ENCODE measurements at places on chromosomes 2 and 18. TPM values are rescaled to one million over a fixed set of nuclear protein-coding genes. Genes with fewer than 3 reads are reported as not detected.

The BCL11A gene
- 128 TPM for total RNA-seq

The PLGLB1 gene
- total RNA-seq: 13.8 TPM

The TIMM21 gene
- total RNA-seq: 30.6 TPM

The FBLN7 gene
- 5.3 TPM for total RNA-seq

The MC5R gene
- total RNA-seq: 3.4 TPM

The EFR3B gene
- total RNA-seq: 31.9 TPM

The COL4A3 gene
- total RNA-seq: 5.4 TPM

The NT5DC4 gene
- total RNA-seq: not detected

The ANXA4 gene
- total RNA-seq: 6.0 TPM

DNA sequence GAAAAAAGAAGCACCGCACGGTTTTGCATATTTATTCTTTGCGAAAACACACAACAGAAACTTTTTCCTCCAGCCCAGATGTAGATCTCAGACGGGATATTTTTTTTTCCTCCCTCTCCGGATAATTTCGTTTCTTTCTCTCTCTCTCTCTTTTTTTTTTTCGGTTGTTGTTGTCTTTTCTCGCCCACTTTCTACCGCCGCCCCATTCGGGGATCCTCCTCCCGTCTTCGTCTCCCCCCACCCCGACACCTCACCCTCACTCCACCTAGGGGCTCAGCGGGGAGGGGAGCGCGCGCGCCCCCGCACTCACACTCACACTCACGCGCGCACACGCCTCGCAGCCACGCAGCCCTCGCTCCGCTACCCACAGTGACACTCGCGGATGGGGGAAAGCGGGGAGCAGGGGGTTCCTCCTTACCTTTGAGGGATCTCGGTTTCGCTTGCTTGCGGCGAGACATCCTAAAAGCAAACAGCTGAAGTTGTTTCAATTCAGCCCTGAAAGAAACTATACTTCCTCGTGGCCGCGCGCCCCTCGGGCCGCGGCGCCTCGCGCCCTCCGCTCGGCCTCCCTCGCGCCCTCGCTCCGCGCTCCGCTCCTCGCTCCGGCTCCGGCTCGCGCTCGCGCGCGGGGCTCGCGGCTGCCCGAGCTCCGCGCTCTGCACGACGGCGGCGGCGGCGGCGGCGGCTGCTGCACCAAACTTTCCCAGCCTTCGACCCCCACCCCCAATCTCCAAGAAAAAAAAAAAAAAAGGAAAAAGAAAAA lies 1.3 kb downstream of the ZNF521 start:
- peak; percentile 64 for DNase-seq

GRCh38 chr18:21242141-21242779 lies at the start of gene GREB1L:
TSS of gene GREB1L (plus strand) at chr18:21242232. CDS start at chr18:21383519, 141,287 bp downstream.
- DNase-seq: peak; percentile 20

GRCh38 chr18:73615506-73615905 lies 532.1 kb downstream of the FBXO15 start:
- DNase-seq: no peak

DNA sequence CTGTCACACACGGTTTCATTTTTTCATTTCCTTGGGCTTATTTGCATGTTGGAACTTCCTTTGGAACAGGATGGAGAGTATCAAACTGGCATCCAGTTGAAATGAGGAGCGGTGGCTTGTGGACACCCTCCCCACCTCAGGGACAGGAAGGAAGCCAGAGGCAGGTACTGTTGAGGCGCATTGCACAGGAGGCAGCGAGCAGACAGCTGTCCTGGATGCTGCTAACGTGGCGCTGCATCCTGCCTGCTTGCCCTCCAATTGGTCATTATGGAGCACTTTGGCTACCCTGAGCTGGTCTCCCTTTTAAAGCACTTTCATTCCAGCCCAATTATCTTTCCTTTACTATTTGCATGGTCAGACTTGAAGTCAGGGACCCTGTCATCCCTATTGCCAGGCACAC lies 80.7 kb upstream of the ITGA4 start:
- DNase-seq: no peak

- no peak for DNase-seq
Measured at GRCh38 chr2:106342831-106343251, 125.4 kb downstream of the RGPD3 start.

- DNase-seq: no peak
Measured at GRCh38 chr2:38406597-38407110, 29.6 kb upstream of the ATL2 start.

GRCh38 chr2:128318776-128319464 lies at the start of gene HS6ST1:
TSS of gene HS6ST1 (minus strand) at chr2:128318868. CDS start at chr2:128318563, 305 bp downstream.
- DNase-seq: peak; percentile 94

DNA sequence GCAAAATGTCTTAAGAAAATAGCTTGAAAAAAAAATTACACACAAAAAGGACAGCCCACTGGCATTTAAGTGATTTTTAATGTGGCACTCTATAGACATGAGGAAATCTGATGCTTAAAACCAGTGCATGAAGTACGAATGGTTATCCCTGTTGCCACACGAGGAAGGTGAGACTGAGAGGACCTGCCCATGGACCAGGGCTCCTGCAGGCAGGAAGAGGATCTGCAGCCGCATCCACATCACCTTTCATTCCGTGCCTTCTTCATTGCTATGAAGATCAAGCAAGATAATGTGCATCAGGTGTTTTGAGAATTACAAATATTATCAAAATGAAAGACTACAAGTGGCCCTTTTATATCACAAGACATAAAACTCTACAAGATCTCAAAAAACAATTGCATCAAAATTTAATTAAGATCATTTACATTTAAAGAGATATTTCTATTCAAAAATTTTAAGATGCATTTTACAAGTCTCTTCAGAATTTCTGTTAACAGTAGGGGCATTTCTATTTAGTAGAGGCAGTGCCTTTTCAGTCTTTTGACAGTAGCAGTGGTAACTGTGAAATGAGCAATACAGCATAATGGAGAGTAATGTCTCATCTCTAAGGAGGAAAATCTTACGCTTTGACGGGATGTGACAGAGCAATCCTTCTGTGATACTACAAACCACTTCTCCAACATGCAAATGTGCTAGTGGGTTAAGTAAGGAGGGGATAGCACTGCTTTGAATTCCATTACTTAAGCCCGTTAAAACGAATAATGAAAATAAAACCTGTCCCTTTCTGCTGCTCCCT lies 83.4 kb downstream of the SLC5A7 start:
- no peak for DNase-seq

GRCh38 chr2:135984199-135985017 lies 1.0 kb downstream of the DARS1 start:
- DNase-seq: peak; percentile 16

- DNase-seq: no peak
Measured at GRCh38 chr2:152651834-152652233, 65.4 kb downstream of the PRPF40A start.

- no peak for DNase-seq
Measured at GRCh38 chr18:22213333-22213973, 44.1 kb downstream of the GATA6 start.

GRCh38 chr2:67965246-67965645 lies 97.6 kb downstream of the C1D start:
- DNase-seq: no peak

DNA sequence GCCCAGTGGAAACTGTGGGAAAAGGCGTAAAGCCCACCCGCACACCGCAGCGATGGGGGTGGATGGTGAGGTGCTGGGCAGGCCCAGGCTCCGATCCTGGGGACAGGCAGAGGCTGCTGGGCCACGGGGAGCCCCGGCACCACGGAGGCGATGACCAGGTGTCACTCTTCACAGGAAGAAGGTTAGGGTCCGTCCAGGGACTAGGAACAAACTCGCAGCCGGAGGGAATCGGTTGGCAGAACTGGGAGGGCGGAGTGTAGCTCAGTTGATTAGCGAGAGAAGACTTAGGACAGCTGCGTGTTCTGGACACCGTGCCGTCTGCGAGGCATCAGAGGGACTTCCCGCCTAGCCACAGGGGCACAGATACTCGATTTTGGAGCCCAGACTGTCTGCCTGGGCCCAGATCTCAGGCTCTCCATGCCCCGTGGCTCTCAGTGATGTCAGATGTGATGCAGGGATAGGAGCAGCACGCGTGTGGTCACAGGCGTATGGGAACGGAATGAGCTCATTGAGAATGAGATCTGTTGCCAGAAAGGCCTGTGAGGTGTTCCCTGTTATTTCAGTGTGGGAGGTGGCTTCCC lies 16.1 kb upstream of the ALLC start:
- DNase-seq: no peak

DNA sequence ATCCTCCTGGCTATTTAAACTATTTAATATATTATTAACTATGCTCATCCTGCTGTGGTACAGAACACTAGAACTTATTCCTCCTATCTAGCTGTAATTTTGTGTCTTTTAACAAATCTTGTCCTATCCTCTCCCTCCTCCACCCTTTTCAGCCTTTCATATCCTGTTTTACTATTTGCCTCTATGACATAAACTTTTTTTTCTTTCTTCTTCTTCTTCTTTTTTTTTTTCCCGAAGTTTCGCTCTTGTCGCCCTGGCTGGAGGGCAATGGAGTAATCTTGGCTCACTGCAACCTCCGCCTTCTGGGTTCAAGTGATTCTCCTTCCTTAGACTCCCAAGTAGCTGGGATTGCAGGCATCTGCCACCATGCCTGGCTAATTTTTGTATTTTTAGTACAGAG lies 201.5 kb downstream of the LPIN1 start:
- no peak for DNase-seq

DNA sequence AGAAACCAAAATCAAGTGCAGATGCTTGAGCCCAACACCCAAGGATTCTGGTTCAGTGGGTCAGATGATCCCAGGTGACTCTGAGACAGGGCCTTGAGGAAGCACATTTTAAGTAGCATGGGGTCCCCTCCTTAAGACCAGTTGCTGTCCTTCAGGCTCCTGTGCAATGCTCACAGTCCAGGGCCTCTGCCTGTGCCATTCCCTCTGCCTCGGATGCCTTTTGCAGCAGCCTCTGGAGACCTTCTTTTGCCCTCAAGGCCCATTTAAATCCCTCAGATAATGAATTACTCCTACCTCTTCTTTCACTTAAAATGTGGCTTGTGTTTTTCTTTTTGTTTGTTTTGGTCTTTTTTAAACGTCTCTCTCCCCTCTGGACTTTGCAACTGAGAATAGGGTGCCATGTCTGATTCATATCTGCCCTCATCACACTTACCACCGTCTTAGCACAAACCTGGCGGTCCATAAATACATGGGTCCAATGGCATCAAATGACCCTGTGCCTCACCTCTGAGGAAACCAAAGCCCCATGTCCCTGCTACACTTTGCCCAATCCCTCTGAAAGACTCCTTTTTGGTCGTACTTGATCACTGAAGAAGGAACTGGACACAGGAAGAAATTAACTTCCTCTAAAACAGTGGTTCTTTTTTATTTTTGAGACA lies 14.2 kb downstream of the ACTG2 start:
- DNase-seq: no peak

DNA sequence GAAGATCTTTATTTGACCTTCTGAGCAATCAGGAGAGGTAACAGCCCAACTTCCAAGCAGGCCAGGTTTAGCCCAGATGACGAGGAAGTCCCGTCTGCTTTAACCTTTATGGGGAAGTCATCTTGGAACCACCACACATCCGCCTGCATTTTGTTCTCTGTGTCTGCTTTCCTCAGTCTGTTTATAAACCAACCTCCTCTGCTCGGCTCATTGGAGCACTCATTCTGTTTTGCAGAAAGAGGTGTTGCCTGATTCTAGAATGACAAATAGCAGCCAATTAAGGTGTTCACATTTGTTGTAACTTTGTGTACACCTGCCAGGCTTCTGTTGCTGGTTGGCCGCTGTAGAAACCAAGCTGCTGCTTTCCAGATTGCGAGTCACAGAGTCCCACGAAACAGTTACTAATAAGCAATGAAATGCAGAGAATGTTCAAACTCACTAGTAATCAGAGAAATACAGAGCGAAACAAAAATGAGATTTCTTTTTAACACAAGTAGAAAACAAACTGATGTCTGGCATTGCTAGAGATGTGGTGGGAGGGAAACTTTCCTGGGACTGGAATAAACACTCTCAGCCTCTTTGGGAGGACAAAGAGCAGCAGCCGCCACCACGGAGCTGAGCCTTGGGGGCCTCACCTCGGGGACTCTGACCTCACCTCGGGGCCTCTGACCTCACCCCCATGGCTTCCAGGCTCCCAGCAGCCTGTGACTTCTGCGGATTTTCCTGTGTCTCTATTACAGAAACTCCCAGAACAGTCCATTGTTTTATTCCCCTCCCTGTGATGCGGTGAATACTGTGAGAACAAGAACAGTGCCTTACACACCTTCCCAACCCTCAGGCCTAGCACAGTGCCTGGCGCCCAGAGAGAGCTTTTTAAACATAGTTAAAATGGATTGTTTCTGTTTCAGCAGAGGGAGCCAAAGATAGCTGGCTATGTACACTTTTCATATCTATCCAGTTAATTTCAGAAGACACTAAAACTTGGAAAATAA lies 64.0 kb downstream of the MBP start:
- no peak for DNase-seq

- no peak for DNase-seq
Measured at GRCh38 chr2:28185153-28185552, 207.5 kb upstream of the FOSL2 start.

- DNase-seq: no peak
Measured at GRCh38 chr18:73258375-73259087, 390.7 kb upstream of the NETO1 start.

DNA sequence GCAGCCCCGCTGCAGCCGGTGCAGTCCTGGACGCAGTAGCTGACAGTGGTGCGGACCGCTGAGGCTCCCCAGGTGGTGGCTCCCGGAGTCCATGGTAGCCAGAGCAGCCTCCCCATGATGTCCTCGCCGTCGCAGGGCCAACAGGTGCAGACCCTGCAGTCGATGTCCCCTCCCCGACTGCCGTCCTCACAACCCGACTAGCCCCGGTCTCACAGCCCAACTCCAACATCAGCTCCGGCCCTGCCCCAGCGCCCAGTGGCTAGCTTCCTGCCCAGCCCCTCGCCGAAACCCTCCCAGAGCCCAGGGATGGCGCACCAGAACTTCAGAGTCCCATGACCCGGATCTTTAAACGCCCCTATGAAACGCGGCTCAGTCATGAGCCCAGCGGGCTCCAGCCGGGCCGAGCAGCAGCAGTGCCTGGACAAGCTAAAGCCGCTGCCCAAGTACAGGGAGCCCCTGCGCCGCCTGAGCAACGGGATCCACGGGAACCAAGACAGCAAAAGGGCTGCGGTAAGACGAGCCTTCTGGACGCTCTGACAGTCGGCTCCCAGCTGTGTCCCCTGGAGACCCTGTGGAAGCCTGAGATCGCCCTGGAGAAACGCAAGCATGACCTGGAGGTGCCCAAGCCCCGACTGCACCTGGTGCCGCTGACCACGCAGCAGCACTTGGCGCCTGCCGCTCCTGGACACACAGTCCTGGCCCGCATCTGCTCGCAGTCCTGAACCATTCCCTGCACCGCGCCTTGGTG lies 53.8 kb upstream of the TUBA3E start:
- no peak for DNase-seq

DNA sequence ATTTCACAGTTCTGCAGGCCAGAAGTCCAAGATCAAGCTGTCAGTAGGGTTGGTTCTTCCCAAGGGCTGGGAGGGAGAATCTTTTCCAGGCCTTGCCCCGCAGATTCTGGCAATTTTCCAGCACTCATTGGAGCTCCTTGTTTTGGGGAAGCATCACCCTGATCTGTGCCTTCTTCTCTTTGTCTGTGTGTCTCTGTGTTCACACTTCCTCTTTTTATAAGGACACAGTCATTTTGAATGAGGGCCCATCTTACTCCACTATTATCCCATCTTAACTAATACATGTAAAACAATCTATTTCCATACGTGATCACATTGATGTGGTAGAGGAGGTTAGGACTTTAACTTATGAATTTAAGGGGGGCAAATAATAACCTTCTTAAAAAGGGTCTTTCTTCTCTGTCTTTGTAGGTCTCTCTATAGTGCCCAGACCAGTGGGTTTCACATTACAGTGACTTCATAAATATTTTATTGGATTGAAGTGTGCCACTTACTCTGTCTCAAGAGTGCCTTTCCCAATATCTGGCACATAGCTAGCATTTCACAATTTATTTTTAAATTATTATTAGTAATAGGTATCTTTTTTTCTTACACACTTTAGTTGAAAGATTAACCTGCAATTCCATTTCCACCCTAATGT lies 68.9 kb upstream of the CBLN2 start:
- no peak for DNase-seq

Data from cerebellum (tissue), 4 donors.